ENCODE measurements at places on chromosomes 11 and 22.

DNA sequence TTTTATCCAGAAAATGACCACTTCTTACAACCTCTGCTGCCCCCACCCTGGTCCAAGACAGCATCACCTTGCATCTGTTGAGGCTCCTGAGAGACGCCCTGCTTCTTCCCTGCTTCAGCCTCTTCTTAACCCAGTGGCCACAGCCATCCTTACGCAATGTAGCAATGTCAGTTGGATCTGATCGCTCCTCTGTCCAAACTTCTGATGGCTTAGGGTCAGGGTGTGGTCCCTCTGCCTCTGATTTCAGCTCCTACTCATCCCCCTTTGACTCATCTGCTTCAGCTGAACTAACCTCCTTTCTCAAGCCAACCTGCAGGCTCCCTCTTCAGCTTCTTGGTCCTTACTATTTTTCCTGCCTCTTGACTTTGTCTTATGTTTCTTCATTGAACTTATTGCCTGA, 280.8 kb downstream of the KIRREL3 start:
- DNase-seq, result no peak

- no peak for DNase-seq
Observed at GRCh38 chr11:43223026-43223425, 88.8 kb upstream of the API5 start.

- DNase-seq, result no peak
Observed at GRCh38 chr22:48678171-48679135, 1149.2 kb downstream of the BRD1 start.

DNA sequence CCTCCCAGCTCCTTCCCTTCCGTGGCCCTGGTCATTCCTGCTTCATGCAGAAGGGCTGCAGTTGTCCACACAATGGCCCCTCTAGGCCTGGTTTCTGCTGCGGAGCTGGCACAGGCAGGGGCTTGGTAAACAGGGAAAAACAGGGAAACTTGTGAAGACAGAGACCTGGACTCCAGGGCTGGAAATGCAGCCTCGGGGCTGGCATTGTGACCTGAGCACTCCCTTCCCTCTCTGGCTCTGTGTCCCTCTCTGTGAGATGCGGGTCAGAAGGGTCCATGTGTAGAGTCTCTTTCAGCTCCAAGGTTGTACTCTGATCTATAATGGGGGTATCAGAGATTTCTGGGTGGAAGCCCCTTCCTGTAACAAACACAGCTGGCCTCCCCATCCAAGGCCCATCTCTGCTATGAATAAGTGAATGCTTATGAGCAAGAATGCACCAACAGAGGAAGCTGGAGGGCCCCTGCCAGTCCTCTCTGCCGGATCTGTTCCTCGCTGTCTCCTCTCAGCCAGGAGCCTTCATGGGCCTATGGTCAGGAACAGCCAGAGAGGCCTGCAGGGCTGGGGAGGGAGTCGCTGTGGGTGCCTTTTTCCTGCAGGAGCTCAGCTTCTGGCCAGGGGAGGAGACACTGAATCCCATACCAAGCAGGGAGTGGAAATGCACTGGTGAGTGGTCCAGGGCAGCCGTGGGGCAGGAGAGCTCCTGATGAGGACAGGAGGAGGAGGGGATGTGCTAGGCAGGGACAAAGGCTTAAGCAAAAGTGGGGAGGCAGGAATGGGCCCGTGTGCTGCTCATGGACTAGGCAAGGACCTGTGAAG, 6.7 kb upstream of the DERL3 start:
- no peak for DNase-seq

GRCh38 chr11:63944987-63945386, 6.2 kb downstream of the NAA40 start:
- DNase-seq, result no peak

DNA sequence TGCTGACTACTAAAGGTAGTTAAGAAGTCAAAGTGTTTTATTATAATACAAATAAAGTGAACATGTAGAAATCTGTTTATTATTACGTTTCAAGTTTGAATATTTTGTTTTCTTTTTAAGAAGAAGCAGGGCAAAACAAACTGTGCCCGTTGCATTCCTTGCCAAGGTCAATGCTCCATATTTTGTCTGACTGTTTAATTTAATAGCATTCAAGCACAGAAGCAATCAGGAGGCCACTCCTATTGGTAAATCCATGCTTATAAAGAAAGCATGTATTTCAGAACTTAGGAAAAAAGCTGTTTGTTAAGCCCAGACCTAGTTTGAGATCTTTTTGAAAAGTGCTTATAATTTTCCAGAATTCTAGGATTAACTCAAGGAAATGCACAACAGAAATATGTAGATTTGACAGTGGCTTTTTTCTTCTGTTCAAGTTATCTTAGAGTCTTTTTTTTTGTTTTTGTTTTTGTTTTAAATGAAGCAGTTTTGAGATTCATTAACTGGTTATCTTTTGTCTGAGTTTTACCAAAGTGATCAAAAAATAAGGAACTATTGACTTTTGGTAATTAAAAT, 51.7 kb downstream of the ARHGAP42 start:
- DNase-seq, result no peak

DNA sequence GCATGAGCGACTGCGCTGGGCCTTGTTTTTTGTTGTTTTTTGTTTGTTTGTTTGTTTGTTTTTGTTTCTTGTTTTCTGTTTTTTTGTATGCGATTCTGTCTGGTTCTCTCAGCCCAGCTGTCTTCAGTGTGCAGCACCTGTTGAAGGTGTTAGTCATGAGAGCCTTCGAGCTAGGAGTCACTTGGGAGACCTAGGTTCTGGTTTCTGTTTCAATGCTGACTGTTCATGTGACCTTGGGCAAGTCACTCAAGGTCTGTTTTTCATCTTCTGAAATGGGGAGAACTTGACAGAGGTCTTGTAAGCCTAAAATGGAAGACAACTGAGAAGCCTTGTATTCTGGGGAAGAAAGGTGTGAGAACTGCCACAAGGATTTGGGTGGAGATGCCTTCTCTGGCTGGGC, 1.8 kb downstream of the DCPS start:
- DNase-seq, result peak; percentile 27

GRCh38 chr11:72844356-72844755, 30.1 kb downstream of the ATG16L2 start:
- no peak for DNase-seq

DNA sequence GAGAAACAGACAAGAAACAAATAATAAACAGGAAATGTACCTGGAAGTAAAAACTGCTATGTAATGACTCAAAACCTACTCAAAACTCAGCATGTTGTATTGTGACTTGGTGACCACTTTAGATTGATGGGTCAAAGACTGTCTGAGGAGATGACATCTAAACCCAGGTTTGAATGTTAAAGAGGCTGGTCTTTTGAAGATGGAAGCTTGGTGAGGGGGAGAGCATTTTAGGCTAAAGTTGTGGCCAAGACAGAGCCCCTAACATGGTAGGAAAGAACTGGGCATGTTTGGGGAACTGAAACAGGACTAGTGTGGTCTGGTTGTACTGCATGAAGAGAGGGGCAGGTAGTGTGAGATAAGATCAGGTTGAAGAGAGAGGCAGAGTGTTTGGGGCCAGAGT, 85.3 kb upstream of the MYO18B start:
- DNase-seq, result no peak

DNA sequence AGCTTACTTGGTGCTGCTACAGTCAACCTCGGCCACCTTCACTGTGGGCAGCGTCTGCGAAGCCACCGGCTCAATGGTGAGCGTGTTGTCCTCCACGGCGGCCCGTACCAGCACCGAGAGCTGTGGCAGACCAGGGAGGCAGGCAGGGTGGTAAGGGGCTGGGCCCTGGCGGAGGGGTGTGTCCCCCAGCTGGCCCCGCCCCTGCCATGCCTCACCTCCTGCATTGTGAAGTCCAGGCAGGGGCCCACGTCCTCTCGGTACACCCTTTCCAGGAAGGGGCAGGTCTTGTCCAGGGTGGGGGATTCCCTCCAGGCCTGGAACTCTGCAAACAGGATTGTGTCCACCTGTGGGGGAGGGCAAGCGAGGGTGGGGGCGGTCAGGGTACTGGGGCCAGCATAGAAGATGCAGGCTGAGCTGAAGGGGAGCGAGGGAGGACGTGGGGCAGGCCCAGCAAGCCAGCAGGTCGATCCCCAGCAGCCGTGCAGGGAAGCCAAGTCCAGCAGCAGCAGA, 12.8 kb downstream of the RAB3IL1 start:
- no peak for DNase-seq

DNA sequence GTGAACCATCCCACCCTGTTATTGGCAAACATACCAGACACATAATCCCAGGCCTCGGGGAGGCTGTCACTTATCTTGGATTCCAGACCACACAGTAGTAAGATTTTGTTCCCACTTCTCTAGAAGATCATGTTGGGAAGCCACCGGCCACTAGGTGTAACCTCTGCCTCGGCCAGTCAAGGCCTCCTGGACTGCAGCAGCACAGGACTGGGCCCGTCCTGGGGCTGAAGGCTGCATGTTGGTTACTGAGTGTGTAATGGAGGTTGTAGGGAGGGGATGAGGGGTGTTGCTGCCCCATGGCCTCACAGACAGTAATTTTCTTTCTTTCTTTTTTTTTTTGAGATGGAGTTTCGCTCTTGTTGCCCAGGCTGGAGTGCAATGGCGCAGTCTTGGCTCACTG, 92.4 kb upstream of the SYT13 start:
- no peak for DNase-seq

DNA sequence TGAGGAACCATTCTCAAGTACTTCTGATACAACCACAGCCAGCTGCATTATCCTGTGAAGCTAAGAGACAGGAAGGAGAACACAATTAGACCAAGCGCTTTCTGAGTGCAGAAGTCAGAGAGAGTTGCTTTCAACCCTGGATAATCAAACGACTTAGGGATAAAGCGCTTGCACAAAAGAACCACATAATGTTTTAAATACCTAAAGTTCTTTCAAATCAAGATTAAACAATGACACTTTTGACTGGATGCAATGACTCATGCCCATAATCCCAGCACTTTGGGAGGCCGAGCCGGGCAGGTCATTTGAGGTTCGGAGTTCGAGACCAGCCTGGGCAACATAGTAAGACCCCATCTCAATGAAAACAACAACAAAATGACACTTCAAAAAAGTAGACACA, 145.1 kb downstream of the SWAP70 start:
- no peak for DNase-seq

- no peak for DNase-seq
Observed at GRCh38 chr22:25760294-25760693, 18.3 kb downstream of the MYO18B start.

GRCh38 chr11:94741022-94741679, 27.0 kb upstream of the AMOTL1 start:
- DNase-seq, result no peak

GRCh38 chr11:557328-558132, 3.0 kb downstream of the LMNTD2 start:
- no peak for DNase-seq

DNA sequence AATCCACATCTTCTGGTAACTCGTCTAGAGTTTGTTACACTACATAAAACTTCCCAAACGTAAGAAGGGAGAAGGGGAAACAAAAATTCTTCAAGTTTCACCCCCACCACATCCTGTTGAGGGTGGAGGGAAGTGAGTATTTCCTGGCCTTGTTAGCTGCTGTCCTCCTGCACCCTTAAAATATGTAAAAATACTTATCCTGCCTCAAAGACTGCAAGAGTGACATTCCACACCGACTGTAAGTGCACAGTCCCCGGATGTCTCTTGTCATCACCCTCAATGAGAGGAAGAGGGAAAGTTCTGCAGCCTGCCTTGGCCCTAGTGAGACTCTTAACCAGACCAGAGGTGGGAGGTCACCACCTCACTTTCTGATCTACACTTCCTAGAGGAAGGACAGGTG, 3.3 kb downstream of the TMEM121B start:
- DNase-seq, result no peak

DNA sequence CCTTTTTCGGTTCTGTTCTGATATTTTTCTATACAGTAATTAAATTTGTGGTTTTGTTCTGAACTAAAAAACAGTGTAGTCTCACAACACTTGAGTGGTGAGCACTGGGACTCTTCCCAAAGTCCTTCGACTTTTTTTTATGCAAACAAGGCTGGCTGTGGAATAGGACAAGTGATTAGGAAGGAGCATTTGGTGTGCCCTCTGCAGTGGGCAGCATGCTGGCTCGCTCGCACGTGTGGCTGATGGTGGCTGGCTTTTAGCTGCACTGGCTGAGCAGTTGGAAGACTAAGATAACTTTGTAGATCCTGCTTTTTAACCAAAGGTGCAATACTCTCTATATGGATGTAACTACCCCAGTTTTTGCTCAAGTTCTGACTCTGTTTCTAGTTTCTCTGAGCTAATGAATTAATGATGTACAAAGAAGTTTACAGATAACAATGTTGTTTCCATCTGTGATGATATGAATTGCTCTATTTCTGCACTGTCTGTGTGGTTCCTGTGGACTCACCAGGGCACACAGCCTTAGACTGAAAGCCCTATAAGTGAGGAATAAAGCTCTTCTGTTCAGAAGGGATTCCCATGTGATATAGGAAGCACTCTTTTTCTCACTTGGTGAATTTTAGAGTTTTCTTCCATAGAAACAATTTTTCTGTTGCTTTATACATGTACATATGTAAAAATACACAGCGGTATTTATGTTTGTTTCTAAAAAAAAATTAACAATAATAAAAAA, 143.1 kb upstream of the RASSF10 start:
- DNase-seq, result no peak

DNA sequence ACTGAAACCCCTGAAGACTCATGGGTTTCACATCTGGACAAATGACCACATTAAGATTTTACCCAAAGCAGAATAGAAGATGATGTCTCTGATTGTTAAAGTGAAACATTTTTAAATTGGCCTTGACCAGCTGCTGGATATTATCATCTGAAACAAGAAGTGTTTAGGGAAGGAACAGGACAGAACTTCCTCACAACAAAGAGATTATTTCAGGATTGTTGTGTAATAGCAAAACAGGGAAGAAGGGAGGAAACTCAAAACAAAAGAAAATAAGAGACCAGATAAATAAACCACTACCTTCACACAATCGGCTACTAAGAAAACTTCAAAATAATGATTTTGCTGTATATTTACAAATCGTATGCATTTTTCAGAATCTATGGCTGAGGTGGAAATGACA, 319.2 kb upstream of the API5 start:
- DNase-seq, result no peak

- no peak for DNase-seq
Observed at GRCh38 chr22:20316217-20316843, 3.5 kb downstream of the DGCR6L start.
